Stimulated activated CD8-positive, alpha-beta memory T cell treated with anti-CD3 and anti-CD28 coated beads, Interleukin-4, amount 100 ng/mL, for 4 hours (primary cell): ENCODE measurements at places on chromosomes 11 and 22.

GRCh38 chr22:32725369-32725988, 76.0 kb upstream of the TIMP3 start:
- no peak for DNase-seq

GRCh38 chr11:122004446-122004845, 111.6 kb downstream of the BLID start:
- no peak for DNase-seq

GRCh38 chr11:28110821-28111200, 2.6 kb downstream of the METTL15 start:
- DNase-seq = no peak

DNA sequence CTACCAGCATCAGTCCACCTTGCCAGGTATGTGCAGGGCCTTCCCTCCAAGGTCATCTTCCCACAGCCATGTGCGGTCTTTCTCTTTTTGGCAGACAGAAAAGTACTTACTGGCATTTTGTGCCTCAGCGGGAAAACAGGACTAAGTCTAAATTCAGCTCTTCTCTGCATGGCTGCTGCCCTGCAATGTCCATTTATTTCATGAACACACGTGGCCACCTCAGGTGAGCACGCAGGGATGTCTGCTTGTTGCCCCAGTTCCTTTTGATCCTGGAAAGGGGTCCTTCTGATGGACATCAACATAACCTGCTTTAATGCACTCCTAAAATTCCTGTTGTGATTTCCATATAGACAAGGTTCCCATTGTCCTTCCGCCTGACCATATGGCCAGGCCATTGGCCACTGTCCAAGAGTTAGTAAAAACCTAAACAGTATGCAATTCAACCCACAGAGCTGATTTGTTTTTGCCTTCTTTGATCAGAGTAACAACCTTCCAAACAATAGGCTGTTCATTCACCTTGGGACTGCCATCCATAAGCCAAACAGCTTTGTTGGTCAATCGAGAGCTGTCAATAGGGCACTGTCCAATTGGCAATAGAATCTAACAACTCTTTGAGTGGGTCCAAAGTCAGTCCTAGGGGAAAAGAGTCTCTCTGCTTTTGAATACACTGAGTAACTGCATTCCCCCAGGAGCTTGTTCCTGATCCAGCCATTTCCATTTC, 5.9 kb downstream of the TREH start:
- no peak for DNase-seq

DNA sequence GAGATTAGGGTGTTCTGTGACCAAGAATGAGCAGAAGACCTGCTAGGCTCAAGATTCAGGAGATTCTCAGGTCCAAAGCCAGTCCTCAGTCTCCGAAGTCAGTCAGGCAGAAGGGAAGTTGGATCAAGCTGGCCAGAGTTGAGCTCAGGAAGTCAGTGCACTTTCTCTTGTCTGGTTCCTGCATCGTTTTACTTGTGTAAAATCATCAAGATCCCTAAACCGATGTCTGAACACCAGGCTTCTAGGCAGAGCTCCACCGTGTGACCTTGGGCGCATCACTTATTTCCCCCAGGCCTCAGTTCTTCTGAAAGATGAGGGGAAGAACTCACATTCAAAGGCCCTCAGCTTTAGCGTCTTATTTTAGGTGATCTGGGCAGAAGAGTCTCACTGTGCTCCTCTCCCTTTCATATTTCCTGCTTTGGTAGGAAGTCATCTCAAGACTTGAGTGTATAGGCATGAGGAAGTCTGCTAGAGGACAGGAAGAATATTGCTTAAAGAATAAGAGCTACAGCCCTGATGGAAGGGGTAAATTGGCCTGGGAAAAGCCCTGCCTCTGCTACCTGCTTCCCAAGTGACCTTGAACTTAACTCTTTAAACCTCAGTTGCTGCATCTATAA, 20.2 kb downstream of the NF2 start:
- no peak for DNase-seq

GRCh38 chr11:116046127-116046526, 541.9 kb upstream of the CADM1 start:
- no peak for DNase-seq

- DNase-seq = no peak
Measured at GRCh38 chr11:95512682-95513081, 276.9 kb downstream of the FAM76B start.

GRCh38 chr22:50086526-50086925, 1.3 kb upstream of the MLC1 start:
- no peak for DNase-seq

- no peak for DNase-seq
Measured at GRCh38 chr11:27705873-27706820, 5.9 kb upstream of the BDNF start.

GRCh38 chr11:127506647-127507046, 506.1 kb upstream of the KIRREL3 start:
- no peak for DNase-seq

GRCh38 chr11:94774345-94774744, 6.2 kb downstream of the AMOTL1 start:
- DNase-seq = no peak

DNA sequence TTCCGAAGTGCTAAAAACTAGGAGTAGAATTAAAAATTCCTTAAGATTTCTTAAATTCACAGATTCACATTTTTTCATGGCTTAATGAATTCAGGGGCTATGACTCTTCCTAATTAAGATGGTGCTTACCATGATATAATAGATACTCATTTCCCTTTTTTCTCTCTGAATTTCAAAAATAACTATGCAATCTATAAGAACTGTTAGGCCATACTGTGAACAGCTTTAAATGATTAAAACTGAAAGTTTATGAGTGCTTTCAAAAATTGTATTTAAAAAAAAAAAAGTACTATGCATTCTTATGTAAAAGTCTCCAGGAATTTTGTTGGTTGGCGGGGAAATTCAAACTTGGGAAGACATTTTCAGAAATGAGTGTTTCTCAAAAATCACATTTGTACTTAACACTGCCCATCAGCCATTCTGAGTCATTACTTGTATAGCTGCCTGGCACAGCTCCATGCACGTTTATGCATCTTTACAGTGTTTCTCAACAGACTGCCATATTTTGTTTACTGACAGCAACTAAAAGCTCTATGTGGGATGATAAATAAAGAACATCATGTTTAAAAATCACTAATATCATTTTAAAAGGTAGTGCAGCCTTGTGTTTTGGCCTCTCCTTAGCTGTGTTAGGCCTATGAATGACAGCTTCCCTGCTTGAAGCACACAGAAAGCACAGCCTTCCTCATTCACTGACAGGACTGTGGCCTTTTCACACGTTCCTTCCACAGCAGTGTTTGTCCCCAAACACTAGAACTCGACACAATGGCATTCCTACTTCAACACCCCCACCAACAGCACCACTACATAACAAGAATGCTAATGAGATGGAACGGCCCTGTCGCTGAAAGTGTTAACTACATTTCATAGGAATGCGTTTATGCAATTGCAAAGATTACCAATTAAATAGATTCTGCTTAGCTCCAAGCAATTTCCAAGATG, 131.4 kb downstream of the DCDC1 start:
- DNase-seq = no peak

GRCh38 chr11:44418456-44418830, 108.5 kb upstream of the ALX4 start:
- no peak for DNase-seq

DNA sequence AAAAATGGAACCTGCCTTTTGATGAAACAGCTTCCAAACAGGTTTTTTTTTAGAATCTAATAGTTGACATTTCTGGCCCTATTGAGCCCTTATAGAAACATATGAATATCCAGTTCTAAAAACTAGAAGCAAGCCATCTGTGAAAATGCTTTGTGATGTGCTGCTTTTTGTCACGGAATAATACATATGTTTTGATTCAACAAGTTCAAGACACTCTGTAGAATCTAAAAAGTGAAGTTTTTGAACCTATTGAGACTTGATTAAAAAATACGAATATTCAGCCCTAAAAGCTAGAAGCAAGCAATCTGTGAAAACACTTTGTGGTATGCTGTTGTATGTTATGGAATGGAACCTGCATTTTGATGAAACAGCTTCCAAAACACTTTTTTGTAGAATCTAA, 106.7 kb upstream of the VPREB1 start:
- no peak for DNase-seq

DNA sequence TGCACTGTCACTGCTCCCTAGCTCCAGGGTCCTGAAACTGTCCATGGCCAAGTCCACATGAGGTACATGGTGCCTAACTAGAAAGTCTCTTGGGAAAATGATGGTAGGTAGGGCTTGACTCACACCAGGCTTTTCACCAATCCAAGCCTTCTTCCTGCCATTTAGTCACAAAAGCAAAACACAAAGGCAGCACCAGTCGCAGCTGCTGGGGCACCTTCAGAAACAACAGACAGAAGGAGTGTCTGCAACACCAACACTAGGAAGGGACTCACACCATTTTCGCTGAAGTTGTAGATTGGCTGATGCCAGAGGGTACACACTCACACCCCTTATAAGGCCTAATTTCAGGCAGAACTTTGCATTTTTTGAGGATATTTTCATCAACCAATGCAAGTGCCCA, 55.7 kb downstream of the SYTL2 start:
- no peak for DNase-seq
